ENCODE measurements at places on chromosomes 7 and 10.

- no peak for DNase-seq
Observed at GRCh38 chr10:30580241-30580640, 49.3 kb downstream of the LYZL2 start.

GRCh38 chr10:124683814-124684213 is 60.4 kb downstream of the FAM53B start:
- no peak for DNase-seq

DNA sequence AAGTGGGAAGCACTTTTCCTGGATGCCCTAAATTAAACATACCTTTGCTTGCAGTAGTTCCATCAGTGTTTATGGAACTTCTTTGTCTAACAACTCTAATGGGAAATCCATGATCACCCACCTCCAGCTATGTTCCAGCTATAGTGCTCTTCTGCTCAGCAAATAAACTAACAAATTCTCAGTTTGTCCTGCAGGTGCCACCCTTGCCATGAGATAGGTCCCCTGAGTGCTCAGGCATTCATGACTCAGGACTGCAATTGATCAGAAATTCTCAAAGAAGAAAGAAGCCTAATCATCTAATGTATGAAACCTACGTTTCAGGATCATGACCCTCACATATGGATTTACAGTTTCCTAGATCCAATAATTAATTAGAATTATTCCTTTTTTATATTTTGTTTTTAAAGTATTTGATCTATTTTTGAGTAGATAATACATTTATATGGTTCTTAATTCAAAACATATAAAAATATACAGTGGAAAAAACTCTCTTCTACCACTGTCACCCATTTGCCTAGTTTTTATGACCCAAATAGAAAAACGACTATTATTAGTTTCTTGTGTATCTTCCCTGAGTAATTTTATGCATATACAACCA is 48.7 kb upstream of the DYNC1I1 start:
- peak; percentile 7 for DNase-seq

DNA sequence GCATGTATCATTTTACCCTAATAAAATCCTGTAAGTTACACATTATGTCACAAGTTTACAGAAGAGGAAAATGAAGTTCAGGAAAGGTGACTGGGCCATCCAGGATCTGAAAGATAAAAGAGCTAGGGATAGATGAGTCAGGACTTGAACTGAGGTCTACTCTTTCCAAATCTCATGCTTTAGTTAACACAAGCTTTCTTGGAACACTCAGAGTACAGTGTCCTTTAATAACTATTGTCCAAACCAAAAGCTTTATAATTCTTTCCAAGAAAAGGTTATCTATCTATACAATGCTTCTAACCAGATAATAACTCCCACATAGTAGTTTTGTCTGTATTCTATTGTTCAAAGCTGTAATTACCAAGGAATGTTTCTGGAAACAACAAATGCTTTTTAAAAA is 164.6 kb downstream of the LRRN3 start:
- no peak for DNase-seq

DNA sequence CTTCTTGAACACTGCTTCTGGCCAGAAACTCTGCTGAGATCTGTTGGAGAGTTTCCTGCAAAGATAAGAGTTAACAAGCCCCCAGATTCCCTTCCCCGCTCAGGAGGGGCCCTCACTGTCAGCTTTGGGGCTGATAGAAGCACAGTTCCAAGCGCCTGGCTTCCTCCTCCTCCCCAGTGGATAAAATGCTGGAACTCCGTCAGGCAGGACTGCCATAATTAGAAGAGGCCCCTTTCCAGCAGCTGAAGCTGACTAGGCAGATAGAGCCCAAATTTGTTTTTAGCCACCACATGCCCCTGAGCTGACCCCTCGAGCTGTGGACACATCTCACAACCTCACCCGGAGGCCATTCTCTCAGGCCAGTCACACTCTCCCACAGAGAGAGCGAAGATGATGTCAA is 89.4 kb downstream of the TBXAS1 start:
- no peak for DNase-seq

DNA sequence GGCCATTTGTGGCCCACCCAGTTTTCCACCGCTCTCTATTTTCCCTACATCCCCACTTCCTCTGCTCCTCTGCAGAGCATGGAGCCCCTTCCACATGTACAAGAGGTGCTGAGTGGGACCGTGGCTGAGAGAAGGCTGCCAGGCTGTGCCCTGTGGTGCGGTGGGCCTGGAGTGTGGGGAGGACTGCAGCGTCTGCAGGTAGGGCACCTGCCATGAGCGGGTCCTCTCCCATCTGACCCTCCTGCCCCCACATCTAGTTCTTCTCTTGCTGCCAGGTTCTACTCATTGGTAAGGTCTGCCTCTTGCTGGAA is 145.6 kb upstream of the FAM20C start:
- no peak for DNase-seq

DNA sequence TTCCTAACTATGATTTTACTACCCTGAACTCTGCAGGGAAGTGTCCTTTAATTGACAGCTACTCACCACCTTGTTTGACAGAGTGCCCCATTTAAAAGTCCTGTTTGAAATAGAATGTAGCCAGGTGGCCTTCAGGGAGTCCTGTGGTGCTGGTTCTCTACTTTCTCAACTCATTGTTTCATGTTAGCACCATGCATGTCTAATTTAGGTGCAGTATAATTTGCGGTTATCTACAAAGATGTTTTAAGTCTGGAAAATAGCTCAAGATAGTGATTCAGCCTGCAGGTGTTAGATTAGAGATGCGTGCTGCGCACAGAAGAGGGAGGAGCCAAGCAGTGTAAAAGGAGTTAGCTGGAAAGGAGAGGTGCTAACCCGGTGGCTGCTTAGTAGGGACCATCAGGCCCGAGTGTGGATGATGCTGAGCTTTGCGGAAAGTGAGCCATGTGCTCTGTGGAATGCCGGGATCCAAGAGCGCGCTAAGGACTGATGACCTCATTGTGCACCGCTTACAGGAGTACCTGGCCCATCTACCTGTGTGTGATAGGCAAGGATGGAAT is 1.2 kb downstream of the CCM2 start:
- DNase-seq = peak; percentile 70

DNA sequence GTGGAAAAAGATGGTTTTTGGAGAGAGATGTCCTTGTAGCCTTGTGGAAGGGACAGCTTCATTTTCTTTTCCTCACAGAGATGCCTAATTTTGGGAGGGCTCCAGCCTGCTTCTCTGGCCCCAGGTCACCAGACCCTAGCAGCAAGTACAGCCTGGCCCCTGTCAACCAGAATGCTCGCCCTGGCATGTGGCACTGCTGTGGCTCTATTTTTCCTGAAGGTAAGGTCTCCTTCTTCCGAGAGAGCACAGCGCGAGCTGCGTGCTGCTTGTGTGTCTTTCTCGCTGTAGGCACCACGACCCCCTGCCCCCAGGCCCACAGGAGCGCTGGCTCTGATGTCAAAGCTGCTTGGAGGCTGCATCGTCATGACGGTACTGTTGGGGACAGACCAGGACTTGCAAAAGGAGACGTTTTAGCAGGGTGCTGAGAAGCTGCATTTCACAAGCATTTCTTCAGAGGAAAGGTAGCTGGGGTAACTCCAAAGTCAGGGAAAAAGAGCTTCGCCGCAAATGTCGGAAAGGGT is 58.7 kb downstream of the CLEC2L start:
- no peak for DNase-seq

- DNase-seq = no peak
Observed at GRCh38 chr7:7895004-7895650, 73.5 kb upstream of the GLCCI1 start.

DNA sequence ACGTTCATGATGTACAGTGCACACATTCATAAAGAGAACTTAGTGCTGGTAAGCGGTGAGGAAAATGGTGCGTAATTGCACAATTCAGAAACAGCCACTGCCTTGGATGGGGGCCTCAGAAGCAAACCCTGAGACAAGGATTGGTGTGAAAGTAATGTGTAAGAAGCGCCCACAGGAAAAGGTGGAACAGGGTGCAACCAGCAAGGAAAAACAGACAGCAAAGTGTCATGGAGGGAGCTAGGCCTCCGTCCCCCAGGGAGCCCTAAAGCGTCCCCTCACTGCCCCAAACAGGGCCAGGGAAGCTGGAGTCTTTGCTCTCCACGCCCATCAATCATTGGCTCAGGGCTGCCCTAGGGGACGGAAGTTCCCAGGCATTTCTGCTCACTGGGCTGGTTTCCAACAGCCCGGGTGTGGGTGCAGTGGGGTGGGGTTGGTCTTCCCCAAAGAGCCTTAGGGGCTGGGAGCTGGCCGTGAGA is 9.6 kb upstream of the C10orf105 start:
- no peak for DNase-seq

DNA sequence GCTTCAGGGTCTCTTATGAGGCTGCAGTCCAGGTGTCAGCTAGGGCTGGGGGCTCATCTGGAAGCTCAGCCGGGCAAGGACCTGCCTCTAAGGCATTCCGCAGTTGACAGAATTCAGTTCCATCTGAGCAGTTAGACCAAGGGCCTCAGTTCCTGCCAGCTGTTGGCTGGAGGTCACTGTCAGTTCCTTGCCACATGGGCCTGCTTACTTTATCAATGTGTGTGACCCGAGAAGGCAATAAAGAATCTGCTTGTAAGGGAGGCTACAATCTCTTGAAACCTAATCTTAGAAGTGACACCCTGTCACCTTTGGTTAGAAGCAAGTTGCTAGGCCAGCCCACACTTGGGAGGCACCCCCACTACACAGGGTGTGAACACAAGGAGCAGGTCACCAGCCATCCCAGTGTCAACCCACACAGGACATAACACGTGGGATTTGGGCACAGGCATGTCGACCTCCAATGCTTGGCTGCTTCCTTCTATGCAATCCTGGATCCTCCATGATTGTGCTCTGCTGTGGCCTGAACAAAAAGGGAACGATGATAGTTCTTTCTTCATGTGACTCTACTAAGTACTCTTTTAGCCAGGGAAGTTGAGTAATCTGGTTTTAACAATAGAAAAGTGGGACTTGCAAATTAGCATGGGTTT is 41.8 kb downstream of the MTURN start:
- no peak for DNase-seq

- no peak for DNase-seq
Observed at GRCh38 chr7:88355011-88355410, 48.3 kb upstream of the STEAP4 start.

- no peak for DNase-seq
Observed at GRCh38 chr7:69467826-69468225, 130.4 kb upstream of the AUTS2 start.

- DNase-seq = no peak
Observed at GRCh38 chr10:77702166-77702565, 64.6 kb upstream of the KCNMA1 start.

DNA sequence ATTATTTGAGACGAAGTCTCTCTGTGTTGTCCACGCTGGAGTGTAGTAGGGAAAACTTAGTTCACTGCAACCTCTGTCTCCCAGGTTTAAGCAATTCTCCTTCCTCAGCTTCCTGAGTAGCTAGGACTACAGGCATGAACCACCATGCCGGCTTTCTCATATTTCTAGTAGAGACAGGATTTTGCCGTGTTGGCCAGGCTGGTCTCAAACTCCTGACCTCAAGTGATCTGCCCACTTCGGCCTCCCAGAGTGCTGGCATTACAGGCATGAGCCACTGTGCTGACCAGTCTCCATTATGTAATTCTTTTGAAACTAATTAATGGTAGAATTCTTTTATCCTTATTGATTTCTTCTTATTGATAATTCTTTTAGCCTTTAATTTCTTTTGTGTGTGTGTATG is 32.5 kb downstream of the PCLO start:
- no peak for DNase-seq

DNA sequence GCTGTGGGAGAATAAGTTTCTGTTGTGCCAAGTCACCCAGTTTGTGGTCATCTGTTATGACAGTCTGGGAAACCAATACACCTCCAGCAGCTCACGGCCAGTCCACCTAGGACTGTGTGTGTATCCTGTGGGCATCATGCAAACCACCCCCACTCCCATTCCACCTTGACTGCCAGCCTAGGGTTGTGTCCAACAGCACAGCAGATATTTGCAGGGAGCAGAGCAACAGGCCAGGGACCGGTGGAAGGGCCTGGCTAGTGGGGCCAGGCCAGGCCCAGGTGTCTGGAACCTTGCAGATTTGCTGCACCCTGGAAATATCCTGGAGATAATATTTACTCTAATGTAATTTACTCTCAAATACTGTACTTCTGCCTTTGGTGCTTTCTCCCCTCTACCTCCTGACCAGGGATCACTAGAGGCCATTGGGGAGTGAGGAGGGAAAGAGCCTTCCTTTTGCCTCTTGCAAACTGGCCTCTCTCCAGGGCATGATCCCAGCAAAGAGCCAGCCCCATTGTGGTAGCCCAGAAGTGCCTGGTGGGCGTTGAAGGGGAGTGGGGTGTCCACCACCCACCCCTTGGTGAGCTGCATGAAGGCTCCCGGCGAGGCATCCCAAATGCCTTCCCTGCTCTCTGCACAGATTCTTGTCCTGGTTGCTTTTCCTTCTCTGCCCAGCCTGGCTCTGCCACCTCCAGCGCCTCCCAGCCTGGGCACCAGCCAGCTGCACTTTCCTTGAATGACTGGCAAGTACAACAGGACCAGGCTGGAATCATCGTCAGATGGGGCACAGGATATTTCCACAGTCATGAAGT is 15.2 kb upstream of the TPST1 start:
- DNase-seq = no peak

DNA sequence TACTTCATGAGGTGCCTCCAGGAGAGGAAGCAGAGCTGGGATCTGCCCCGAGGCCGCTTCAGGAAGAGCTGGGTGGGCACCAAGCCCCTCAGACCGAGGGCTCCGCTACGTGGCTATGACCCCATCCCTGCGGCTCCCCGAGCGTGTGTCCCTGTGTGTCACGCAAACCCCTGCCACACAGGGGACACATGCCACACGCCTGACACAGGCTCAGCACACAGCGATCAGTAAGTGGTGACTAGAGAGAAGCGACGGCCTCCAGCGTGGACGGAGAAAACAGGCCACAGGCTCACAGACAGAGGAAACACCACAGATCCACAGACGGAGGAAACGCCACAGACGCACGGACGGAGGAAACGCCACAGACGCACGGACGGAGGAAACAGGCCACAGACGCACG is 18.5 kb downstream of the DIP2C start:
- DNase-seq = no peak

- DNase-seq = no peak
Observed at GRCh38 chr7:82559193-82559805, 115.7 kb upstream of the CACNA2D1 start.

DNA sequence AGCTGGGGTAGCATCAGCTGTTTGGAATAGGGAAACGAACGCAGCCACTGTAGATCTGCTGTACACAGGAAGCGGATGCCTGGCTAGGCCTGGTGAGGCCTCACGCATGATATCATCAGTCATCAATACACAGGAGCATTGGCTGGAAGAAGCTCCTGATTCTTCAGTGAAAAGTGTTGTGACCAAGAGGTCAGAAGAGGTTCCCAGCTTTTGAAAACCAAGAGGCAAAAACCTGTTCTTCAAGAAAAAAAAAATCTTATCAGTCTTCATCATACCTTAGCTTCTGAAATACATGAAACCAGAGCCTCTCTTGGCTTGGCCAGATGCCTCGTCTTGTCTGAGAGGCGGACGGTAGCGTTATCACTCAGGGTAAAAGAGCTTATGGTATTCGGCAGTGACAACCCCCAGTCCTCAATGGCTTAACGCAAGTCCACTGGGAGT is 139.3 kb upstream of the TCF7L2 start:
- DNase-seq = no peak

- no peak for DNase-seq
Observed at GRCh38 chr10:2633630-2634029, 433.7 kb upstream of the PFKP start.

- DNase-seq = no peak
Observed at GRCh38 chr7:69228212-69228811, 370.0 kb upstream of the AUTS2 start.
